WERI-Rb-1 (cell line): ENCODE measurements at places on chromosomes 1 and 21.

GRCh38 chr1:53140451-53140850 is 2.0 kb downstream of the SLC1A7 start:
- no peak for DNase-seq

DNA sequence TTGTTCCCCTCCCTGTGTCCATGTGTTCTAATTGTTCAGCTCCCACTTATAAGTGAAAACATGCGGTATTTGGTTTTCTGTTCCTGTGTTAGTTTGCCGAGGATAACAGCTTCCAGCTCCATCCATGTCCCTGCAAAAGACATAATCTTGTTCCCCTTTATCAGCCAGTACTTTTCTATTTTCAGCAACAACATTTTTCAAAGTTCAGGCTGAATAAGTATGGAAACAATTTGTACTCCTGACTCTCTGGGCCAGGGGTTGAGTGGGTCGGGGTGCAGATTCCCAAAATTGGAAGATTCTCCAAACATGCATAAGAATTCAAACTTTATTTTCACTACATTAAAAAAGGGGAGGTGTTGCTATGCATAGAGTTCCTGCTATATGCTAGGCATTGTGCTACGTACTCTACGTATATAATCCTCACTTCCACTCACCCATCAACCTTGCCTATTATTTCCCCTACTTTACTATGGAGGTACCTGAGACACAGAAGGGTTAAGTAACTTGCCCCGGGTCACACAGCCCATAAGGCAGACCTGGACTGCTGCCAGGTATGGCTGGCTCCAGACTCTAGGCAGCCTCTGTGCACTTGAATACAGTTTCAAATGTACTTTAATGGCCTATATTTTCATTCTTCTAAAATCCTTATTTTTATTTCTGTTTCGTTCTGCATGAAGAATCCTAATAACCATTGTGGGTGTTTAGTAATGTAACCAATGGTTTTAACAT is 117.1 kb upstream of the C8B start:
- DNase-seq: no peak

DNA sequence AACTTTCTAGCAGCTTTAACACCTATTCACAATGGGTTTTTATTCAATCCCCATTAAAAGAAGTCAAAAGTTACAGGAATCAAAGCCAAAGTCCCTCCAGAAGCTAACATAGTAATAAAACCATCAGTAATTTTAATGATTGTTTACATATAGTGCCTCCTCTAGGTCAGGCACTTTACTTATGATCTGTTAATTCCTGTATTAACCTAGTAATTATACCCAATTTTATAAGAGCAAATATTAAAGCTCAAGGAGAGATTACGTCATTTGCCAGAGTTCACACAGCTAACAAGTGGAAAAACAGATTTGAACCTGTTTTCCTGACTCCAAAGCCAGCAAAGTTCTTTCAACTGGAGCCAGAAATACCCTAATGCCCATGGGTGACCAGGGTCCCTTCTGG is 112.9 kb upstream of the F3 start:
- DNase-seq: no peak

- DNase-seq: no peak
These were observed 82.7 kb upstream of the ZBTB18 start for GRCh38 chr1:243968413-243968812.

- no peak for DNase-seq
These were observed 8.1 kb downstream of the FMN2 start for GRCh38 chr1:240099748-240100147.

GRCh38 chr1:5950994-5951785 is 41.0 kb downstream of the NPHP4 start:
- no peak for DNase-seq
